ENCODE measurements at places on chromosomes 5 and 9.
A peak's percentile ranks its signal among the peaks of the same experiment; 100 is the strongest.

DNA sequence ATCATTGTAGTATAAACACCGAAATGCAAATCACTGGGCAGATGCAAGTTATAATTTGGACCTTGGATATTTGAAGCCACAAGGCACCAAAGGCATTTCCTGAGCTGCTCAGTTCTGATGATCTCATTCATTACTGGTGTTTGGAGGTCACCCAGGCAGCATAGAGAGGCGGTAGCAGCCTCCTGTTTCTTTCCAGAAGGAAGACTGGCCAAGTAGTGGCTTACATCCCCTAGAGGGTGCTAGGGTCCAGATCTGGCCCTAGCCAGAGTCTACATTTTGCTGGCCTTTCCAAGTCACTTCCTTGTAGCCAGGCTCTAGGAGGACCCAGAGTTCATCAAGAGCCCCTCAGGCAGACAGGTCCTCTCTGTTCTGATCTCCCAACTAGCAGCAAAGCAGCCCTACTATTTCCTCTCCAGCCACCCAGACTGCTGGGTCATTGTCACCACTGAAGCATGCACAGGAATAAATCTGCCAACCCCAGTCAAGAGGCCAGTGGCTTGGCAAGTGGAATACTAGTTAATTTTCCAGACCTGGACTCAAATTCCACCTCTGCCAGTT is 33.4 kb upstream of the TTC1 start:
- no peak for DNase-seq

DNA sequence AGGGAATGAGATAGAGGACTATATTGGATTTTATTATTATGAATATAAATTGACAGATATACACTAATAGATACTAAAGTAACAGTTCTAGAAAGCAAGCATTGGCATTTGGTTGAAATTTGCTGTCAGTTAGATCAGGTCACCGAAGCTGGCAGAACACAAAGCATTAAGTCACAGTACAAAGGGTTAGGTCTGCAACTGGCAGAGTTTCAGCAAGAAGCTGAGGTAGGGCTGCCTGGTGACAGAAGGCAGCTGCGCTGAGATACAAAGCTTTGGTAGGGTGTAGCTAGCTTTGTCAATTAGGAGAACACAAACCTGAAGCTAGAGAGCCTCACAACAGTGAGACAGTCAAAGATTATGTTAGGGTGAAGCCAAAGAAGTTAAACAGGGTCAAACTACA is 6.3 kb upstream of the CSNK1G3 start:
- DNase-seq: no peak

GRCh38 chr5:139486201-139486600 is 3.6 kb upstream of the STING1 start:
- no peak for DNase-seq

DNA sequence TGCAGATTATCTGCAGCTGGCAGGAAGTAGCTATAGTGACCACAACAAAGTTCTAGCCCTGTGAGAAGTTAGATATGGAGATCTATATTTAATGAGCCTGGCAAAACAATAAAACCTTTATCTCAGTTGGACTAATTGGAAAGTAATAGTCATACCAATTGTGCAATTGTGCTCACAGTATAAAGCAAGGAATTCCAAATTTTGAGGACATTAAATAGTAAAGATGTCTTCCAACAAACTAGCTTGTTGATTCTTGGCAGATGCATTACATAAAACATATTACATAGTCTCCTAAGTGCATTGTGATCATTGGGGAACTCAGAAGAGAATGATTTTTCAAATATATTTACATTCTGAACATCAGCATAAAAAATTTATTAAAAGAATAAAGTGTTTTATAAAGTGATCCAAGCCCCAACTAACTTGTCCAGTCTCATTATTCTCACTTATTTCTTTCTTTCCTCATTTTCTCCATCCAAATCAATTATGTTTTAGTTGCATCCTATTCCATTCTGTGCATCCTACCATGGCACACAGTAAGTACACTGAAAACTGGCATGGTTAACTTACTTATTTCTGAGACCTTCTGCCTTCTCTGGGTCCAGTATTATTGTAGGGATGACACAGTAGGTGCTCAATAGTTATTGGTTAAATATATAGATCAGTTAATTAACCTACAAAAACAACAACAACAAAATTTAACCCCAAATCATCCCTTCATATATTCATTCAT is 977.2 kb upstream of the NUDT12 start:
- DNase-seq: no peak

GRCh38 chr5:174140452-174141020 is 95.0 kb downstream of the NSG2 start:
- DNase-seq: no peak

DNA sequence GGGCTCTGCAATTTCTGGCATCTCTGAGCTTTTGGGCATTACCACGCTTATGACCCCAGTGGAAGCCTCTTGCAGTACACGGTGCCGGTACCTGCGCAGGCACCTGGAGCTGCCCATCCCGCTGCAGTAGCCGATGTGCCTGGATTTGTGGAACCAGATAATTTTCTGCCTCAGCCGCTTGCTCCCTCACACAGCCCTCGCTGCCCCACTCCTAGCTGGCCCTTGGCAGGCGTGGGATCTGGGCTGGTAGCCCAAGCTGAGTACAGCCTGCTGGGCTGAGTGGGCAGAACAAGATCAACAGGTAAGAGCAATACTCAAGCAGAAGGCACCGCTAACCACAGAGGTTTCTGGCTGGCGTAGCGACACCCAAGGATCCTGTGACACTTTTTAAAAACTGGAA is 1808.8 kb upstream of the ACO1 start:
- no peak for DNase-seq

DNA sequence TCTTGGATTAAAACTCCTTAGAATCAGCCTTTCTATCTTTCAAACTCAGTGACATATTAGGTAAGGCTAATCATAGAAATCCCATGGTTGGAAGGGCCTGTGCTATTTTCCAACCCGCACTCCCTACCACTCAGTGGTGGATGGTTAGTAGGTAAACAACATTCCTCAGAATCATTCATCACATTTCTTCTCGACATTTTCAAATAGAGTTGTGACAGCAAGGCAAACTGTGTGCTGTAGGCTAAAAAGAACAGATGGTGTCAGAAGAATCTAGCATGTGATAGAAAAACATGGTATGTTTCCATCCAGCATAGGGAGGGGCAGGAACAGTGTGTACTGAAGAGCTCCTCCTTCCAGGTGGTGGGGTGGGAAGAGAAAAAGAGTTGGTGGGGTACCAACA is 227.3 kb upstream of the NMUR2 start:
- DNase-seq: no peak

- no peak for DNase-seq
These were observed 3.3 kb upstream of the PBX3 start for GRCh38 chr9:125743682-125744428.

DNA sequence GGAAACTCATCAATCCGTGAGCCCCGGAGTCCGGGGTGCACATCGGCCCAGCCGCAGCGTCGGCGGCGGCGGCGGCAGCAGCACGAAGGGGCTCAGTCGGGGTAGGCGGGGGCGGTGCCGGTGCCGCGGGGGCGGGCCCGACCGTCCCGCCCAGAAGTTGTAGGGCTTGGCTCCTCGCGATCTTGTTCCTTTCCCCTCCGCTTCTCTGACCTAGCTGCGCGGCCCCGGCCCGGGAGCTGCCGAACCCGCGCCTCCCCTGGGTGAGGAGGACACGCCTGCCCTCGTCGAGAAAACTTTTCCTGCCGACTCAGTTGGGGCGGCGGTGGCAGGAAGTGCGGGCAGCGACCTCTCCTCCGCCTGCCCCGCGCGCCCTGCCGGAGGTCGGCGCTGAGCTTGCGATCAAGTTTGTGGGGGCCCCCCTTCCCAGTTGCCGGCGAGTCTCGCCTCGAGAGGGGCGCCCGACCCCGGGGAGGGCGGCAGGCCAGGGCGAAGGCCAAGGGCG is at the start of gene MAN2A1:
MAN2A1 (plus strand) TSS at position 188 of the 502 bp plus-strand sequence. CDS start 491 bp downstream, outside the sequence.
- DNase-seq: peak; percentile 54

- no peak for DNase-seq
These were observed 109.6 kb downstream of the TRIM32 start for GRCh38 chr9:116796669-116797068.

DNA sequence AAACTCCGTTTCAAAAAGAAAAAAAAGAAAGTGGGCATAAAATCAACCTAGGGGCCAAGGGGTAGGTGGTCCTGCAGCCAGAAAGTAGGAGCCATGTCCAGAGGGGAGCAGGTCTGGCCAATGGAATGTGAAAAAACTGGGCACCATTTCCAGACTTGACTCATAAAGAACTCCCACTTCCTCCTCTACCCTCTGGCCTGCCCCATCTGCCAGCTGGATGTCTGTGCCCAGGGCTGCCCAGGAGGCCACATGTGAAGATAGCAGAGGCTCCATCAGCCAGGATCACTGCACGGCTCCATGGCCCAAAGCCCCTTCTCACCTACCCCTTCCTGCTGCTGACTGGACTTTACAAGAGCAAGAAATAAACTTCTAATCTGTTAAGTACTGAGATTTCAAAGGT is 42.1 kb upstream of the EEIG1 start:
- DNase-seq: no peak

GRCh38 chr5:149493316-149493715 is 57.9 kb downstream of the CSNK1A1 start:
- DNase-seq: no peak
